ENCODE measurements at places on chromosomes 7 and 10.

- DNase-seq = no peak
These were observed 2.3 kb downstream of the ZNF804B start for GRCh38 chr7:88761779-88762178.

DNA sequence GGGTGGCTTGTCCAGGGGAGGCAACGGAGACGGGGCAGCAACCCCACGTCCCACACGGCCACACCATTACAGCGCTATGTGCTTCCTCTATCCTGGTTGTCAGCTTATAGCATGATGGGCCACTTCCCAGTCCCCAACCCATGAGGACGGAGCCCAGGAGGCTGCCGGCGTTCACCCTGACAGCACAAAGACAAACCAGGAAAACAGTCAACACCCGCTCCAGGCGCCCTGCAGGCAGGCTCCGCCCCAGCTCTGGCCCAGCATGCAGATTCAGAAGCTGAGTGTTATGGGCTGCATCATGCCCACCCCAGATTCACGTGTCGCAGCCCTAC, 14.8 kb downstream of the WDR86 start:
- DNase-seq = no peak

DNA sequence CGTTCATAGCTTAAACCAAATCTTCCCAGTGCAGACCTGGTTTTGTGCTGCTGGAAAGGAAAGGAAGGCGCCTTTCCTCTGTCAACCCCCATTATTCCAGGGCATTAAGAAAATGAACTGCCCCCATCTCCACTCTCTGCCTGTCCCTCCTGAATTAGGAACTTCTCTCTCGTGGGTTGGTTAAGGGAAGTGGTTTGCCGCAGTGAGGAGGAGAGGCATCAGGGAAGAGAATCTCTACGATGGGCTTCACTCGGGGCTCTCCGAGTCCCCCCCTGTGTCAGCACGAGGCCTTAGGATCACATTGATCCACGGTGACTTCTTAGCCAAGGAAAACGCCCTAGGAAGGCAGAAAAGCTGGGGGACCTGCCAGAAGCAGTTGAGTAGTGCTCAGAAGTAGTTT, 53.9 kb upstream of the LYZL2 start:
- no peak for DNase-seq

DNA sequence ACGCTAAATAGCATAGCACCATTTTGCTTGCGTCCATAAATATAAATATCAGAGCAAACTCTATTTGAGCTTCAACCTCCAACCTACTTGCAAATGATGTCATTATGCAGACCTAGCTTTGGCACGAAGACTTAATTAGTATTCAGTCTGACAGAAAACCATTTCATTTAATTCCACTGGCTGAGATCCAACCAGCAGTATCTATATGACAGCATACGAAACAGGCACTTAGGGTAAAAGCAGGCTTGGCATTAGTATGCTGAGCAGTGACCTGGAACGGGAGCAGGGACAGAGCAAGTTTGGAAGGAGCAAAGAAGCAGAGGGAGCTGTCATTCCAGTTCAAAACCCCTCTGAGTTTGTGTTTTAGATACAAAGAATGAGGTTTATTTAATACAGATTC, 312.5 kb upstream of the CHRM2 start:
- no peak for DNase-seq

DNA sequence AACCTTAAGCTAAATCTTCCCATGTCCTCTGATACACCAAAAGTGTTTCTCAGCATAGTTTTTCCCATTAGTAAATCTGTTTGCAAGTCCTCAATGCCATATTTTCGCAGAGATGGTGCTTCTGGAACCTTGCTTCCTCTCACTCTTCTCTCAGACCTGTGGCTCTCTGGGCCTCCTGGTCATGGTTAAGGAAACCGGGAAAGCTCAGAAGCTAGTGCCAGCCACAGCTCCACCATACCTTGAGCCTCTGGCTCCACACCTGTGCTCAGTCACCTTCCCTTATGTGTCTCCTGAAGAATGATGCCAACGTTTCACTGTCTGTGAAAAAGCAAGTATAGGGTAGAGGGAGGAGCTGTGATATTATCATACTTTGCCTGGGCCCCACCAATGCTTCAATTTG, 149.6 kb downstream of the CYP26A1 start:
- DNase-seq = no peak

GRCh38 chr7:106681815-106682495, 21.0 kb upstream of the CCDC71L start:
- DNase-seq = peak; percentile 95

DNA sequence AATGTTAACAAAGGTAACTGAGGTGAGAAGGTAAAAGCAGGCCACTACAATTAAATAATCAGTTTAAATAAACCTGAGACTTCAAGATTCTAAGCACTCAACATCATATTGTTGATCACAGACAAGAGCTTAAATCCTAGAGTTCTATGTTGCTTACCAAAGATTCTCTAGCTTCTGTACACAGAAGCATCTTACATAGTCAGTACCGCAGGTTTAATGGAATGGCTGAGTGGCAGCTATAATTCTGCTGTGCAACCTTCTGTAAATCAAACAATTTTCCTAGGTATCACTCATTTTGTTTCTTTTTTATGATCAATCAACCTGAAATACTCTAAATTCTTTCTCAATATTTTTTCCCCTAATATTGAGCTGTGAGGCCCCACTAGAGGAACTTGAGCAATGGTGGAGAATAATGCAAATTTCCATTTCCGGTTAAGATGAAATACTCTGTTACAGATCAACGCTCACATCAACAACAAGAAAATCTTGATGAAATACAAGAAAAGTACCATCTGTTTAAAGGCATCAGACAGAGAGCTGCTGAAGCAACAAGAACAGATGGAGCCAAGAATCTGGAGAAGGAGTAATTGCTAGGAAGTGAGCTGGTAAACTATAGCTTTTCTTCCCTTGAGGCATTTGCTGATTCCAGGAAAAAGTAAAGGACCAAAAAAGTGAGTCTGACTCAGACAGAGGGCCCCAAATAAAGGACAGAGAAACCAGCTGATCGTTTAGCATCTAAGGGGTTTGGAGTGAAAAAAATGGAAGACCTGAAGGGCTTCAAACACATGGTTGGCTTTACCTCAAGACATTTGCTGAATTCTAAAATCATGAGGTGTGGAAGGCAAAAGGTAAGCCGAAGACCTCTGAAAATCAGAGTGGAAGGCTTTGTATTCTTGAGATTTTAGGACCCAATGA, 22.6 kb downstream of the PNPLA8 start:
- peak; percentile 35 for DNase-seq

DNA sequence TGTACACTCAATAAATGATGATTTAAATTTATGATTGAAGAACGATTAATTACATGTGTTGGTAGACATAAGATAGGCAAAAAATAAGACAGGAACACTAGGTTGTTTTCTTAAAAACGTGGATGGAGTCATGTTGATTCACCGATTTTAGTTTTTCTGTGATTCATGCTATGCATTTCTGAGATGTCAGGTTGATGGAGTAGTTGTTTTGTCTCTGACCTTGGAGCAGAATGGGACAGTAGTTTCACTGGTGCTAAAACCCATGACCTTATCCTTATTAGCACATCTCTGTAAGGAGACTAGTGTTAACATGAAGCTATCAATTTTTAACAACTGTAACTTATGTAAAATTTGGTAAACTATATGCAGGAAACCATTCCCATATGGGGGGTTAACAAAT, 611.6 kb upstream of the FZD8 start:
- DNase-seq = no peak

GRCh38 chr10:17009212-17009700, 120.4 kb downstream of the CUBN start:
- DNase-seq = peak; percentile 89

GRCh38 chr10:124035928-124036558, 57.4 kb downstream of the CHST15 start:
- no peak for DNase-seq

DNA sequence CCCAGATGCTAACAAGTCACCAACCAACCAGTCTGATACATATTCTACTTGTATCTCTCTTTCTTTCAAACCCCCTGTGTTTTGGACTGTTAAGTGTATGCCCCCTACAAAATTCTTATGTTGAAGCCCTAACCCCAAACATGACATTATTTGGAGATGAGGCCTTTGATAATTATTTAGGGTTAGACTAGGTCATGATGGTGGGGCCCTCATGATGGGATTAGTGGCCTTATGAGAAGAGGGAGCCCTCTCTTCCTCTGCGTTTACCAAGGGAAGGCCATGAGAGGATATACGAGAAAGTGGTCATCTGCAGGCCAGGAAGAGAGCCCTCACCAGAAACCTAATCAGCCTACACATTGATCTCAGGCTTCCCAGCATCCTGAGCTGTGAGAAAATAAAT, 2.5 kb downstream of the RAPGEF5 start:
- DNase-seq = no peak

GRCh38 chr7:43703573-43703972, 25.8 kb downstream of the COA1 start:
- no peak for DNase-seq

DNA sequence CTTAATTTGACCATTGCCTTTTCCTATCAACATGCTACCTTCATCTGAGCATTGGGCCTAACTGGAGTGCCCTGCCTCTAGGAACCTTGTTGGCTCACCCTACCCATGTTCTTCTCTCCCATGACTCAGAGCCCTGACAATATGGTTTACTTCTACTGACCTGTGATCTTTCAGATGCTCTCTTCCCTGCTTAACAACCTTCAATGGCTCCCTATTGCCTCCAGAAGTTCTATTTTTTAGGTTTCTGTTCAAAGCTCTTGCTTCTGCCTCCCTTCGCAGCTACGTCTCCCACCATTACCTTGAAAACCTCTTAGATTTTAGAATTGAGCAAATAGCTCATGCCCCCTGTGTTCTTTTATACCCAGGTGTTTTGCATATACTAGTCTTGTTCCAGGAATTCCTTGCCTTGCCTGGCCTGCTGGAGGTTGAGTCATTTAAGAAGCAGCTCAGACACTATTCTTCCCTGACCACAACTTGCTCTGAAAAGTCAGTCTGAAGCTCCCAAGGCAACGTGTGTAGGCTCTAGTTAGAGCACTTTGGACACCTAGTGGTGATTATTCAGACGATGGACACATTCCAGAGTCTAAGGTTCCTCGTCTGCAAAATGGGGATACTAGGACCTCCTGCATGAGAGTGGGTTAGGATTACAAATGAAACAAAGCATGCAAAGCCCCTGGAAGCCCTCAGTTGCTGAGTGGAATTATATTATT, 64.4 kb upstream of the EMX2 start:
- peak; percentile 88 for DNase-seq

- no peak for DNase-seq
These were observed 324.1 kb downstream of the ADARB2 start for GRCh38 chr10:1413256-1413655.

DNA sequence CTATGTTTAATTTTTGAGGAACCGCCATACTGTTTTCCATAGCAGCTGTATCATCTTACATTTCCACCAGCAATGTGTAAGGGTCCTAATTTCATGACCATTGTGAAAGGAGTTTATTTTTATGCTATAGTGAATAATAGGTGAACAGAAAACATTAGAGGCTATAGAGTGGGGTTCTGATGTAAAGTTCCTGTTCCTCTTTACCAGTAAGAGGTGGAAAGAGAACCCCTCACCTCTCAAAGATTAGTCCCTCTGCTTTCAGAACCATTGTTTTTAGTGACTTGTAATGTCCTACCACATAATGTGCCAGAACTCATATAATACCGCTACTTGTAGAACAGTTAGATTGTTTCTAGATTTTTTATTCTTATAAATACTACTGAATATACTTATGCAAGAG, 34.2 kb downstream of the SUFU start:
- DNase-seq = no peak

GRCh38 chr10:99917963-99918825, 91.6 kb downstream of the DNMBP start:
- DNase-seq = peak; percentile 71

- DNase-seq = no peak
These were observed 53.6 kb upstream of the ZPBP start for GRCh38 chr7:50146692-50147091.

- DNase-seq = peak; percentile 45
These were observed 256.1 kb downstream of the INHBA start for GRCh38 chr7:41446606-41447449.

DNA sequence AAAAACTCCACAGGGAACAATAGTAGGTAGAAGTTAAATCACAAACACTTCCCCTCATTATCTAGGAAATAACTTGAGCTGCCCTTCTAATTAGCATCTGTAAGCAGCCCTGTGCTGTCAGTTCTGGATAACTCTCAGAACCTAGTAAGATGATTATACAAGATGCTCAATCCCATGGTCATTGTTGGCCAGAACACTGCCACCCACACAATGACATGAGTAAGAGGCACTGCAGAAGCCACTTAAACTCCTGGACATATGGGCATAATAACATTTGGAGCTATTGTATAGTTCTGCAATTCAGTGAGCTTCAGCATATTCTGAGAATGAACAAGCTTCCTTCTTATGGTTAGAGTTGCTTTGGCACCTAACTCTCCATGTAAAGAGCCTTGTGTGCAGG, 153.8 kb downstream of the PLPP4 start:
- DNase-seq = no peak

GRCh38 chr10:100182281-100182680, 3.5 kb downstream of the ERLIN1 start:
- DNase-seq = no peak

DNA sequence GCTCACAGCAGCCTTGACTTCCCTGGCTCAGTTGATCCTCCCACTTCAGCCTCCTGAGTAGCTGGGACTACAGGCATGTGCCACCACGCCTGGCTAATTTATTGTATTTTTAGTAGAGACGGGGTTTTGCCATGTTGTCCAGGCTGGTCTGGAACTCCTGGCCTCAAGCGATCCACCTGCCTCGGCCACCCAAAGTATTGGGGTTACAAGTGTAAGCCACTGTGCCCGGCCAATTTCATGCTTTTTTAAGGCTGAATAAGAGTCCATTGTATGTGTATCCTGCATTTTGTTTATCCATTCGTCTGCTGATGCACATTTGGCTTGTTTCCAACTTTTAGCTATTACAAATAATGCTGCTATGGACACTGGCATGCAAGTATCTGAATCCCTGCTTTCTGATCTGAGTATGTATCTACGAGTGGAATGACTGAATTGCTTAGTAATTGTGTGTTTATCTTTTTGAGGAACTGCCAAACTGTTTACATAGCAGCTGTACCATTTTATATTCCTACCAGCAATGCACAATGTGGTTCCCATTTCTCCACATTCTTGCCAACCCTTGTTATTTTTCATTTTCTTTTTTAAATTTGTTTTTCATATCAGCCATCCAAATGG, 37.3 kb upstream of the TPST1 start:
- DNase-seq = peak; percentile 86

DNA sequence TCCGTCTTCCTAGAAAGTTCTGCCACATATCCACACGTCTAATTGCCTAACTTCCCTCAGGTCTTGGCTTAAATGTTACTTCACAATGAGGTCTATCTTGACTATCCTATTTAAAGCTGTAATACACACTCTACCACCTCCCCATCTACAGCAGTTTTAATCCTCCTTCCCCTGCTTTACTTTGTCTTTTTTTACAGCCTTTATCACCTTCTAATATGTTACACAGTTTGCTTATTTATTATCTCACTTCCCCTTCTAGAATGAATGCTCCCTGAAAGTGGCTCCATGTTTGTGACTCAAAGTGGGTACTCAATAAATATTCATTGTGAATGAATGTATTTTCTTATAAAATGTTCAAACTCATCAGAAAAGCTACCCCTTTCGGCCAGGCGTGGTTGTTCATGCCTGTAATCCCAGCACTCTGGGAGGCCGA, 13.6 kb upstream of the MICU1 start:
- DNase-seq = no peak

- no peak for DNase-seq
These were observed 49.5 kb downstream of the CREB3L2 start for GRCh38 chr7:137952426-137952805.

Measured in EH (cell line).